ENCODE measurements at places on chromosomes 16 and 17.

DNA sequence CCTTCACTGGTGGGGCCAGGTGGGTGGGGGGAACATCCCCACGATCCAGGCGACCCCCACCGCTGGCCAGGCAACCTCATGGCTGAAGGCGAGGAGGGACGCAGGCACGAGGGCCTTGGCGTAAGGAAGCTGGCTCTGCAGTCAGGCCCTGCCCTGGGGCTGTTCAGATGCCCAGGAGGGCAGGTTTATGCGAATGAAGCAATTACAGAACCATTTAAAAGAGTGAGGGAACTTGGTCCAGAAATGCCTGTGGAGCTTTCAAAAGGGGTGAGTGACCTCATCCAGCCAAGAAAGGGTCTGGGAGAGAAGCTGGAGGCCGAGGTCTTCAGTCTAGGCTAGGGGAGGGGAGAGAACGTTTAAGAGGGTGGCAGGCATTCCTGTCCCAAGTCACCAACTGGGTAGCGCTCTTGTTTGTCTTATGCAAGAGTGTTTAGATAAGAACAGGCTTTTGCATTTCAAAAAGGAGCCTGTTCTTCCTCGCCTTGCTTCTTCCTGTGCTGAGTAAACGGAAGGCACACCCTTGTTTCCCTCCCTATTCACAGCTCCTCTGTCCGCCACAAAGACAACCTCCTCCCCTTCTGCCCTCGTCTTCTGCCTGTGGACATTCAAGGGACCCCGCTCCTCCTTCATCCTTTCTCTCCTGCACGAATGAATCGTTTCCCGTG, 183.5 kb upstream of the SDK2 start:
- no peak for DNase-seq

- no peak for DNase-seq
Observed at GRCh38 chr17:39775031-39775430, 37.3 kb downstream of the GRB7 start.

GRCh38 chr16:2744711-2745110, 7.7 kb upstream of the SRRM2 start:
- DNase-seq: no peak

- no peak for DNase-seq
Observed at GRCh38 chr16:12435730-12436129, 368.0 kb downstream of the CPPED1 start.

DNA sequence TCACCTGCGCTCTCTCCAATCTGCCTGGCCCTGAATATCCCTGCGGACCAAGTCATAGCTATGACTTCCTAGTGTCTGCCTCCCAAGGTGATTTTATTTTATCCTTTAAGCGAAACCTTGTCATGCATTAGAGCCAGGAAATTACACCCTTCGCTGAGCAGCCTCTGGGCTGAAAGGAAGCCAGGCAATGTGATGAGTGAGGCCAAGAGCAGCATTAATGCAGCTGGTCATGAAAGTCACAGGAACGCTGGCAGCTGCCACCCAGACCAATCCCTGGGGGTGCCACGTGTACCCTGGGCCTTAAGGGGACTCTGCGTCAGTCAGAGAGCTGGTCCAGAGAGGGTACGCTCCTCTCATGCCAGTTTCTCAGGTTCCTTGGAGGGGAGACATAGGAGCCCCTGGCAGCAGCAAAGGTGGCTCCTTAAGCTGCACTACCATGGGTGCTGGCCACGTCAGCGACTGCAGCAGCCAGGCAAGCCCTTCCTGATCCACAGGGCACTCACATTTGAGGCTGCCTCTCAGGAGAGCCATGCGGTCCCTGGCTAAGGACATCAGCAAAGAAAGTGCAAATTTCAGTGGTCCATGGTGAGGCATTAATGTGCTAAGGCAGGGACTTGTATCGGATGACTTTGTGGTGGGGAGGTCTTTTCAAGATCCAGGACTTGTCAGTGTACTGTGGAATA, 42.7 kb upstream of the WSCD1 start:
- no peak for DNase-seq

DNA sequence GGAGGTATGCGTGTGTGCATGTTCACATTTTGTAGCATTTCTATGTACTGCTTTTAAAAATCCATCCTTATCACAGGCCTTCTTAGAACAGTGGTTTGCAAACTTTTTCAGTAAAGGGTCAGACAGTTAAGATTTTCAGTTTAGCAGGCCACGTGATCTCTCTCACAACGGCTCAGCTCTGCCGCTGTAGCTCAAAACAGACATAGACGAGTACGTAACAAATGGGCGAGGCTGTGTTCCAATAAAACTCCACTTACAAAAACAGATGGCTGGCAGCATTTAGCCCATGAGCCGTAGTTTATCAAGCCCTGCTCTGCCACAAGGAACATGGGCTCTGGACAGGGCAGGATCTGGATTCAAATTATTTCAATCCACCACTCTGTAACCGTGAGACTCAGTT, 141.8 kb downstream of the XYLT1 start:
- no peak for DNase-seq

DNA sequence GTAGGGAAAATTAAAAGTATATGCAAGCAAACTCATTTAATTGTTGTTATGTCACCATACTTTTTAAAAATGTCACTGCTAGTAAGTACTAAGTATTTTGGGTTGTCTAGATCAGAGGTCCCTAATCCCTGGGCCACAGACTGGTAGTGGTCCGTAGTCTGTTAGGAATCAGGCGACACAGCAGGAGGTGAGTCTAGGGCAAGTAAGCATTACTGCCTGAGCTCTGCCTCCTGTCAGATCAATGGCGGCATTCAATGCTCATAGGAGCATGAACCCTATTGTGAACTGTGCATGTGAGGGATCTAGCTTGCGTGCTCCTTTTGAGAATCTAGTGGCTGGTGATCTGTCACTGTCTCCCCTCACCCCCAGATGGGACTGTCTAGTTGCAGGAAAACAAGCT, 21.6 kb downstream of the STXBP4 start:
- DNase-seq: no peak

GRCh38 chr17:76428511-76428910, 24.4 kb downstream of the UBE2O start:
- DNase-seq: no peak

GRCh38 chr16:4957720-4958509, at the start of gene SEC14L5:
Gene SEC14L5, plus strand, starts transcription at chr16:4958330. Its CDS starts 994 bp downstream, at chr16:4959324.
- peak; percentile 88 for DNase-seq

GRCh38 chr16:76824221-76824620, 366.8 kb upstream of the MON1B start:
- DNase-seq: no peak

- no peak for DNase-seq
Observed at GRCh38 chr16:32116080-32116479, 137.0 kb upstream of the TP53TG3D start.

DNA sequence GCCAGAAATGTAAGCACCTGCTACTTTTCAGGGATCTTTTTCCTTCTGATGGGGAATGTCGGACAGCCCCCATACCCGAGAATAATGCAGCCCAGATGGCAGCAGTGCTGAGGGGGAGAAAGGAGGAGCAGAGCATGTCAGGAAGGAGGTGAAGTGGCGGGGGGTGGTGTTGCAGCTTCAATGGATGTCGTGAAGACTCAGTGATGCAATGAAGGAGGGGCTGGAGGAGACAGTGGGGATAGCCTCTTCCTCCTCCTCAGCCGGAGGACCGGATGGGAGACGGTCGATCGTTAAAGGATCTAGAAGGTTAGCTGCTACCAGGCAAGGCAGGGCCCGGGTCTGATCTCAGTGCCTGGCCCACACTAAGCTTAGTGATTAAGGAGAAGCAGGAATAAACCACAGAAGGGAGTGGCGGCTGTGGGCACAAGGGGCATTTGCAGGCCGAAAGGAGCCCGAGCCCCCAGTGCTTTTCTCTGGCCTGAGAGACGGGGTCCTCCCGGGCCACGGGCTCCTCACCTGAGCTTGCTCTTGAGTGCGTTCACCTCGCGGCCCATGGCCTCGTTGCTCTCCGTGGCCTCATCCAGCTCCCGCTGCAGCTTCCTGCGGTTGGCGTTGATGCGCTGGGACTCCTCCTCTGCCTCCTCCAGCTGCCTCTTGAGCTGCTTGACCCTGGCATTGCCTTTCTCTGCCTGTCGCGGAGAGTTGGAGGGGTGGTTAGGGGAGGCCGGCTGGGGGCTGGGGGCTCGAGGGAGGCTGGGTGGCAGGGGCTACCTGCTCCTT, 64.5 kb downstream of the NDE1 start:
- no peak for DNase-seq

DNA sequence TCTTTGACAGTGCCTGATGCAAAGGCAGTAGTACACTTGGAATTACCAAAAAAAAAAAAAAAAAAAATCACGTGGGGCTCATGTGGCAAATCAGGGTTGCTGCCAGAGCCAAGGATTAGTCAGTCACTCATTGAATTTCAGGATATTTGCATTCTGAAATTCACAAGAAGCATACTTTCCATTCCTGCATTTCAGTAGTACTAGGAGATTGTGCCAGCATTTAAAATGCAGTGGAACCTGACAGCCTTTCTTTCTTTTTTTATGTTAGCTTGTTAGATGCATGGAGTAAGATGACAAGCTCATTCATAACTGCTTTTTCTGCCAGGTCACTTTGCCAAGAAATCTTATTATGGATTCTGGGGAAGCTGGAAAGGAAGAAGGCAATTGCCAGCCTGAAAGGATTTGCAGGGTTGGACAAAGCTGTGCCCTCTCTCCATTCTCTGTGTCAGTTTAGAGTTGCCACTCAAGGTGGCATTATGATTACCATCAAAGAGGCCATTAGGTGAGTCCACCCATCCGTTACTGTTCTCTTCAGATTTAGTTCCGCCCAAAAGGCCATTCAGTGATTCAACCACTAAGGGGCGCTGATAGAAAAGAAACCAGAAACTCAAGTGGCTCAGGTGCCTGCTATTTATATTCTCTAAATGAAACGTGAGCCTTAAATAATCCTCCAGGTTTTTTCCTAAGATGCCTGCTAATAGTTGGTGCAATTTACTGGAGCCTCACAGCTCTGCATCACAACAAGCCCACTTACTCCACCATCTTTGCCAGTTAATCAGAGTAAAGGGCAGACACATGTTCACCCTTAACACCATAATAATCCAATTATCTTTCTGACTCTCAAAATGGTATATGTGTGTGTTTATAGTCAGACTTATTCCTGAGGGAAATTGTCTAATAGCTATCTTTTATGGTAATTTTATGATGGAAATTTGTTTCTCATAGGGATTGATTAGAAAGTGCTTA, 59.0 kb downstream of the TANGO6 start:
- peak; percentile 58 for DNase-seq
